ENCODE measurements at places on chromosomes 4 and X.

GRCh38 chr4:25098964-25099891 lies 61.0 kb downstream of the SEPSECS start:
- DNase-seq, result no peak

- DNase-seq, result no peak
These were observed 163.4 kb downstream of the AREG start for GRCh38 chr4:74608151-74608949.

GRCh38 chr4:173218411-173219125 lies 50.0 kb downstream of the GALNT7 start:
- no peak for DNase-seq

DNA sequence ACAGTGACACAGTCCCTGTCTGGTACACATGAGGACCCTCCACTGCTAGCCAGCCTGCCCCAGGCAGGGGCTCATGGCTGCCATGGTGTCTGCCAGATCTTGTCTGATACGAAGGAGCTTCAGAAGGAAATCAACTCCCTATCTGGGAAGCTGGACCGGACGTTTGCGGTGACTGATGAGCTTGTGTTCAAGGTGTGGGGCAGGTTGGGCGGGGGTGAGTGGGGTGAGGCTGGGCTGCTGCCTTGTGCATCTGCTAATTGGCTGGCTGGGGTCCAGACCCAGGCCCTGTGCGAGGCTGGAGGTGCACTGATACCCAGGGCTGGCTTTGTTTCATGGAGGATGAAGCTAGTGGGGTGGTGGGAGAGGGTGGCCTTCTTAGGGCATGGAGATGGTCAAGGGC lies 13.8 kb downstream of the CCDC22 start:
- DNase-seq, result no peak

- no peak for DNase-seq
These were observed 1054.2 kb downstream of the ARAP2 start for GRCh38 chr4:35189988-35190613.

- peak; percentile 19 for DNase-seq
These were observed 2.9 kb downstream of the EDA start for GRCh38 chrX:69618803-69619202.

DNA sequence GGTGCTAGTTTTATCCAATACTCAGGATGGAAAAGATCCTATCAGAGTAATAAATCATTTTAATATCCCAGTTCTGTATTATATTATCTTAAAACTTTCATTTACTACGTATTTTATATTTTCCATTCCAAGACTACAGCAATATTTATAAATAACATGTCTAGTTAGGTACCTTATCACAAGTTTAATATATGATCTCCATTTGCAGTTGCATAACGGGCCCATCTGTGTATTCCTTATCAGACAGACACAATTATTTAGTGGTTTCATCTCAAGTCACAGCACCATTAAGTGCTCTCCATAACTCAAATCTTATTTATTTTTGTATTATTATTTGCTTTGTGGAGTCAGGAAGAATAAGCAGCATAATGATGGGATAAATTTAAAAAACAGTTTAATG lies 333.9 kb downstream of the SH2D1A start:
- DNase-seq, result no peak

- no peak for DNase-seq
These were observed 3.1 kb upstream of the BCORL1 start for GRCh38 chrX:129979207-129979920.

GRCh38 chrX:153806999-153807575 lies 12.6 kb downstream of the SSR4 start:
- no peak for DNase-seq

DNA sequence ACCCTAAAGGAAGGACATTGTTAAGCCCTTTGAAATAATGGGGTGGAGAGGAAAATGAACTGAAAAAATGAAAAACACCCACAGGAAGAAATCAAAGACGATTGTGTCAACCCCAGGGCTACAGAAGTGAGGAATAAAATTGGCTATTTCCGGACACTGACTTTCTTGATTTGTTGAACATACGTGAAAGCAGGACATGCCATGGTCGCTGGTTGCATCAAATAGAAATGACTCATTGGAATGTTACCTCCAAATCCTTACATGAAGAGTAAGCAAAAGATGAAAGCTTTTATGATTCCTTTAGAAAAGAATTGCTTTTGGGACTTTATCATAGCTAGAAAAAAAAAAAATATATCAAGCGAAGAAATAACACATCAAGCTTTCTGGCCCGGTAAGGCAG lies 75.3 kb downstream of the DCUN1D4 start:
- no peak for DNase-seq

GRCh38 chr4:107619731-107620130 lies 100.3 kb downstream of the PAPSS1 start:
- no peak for DNase-seq

GRCh38 chrX:10314530-10315104 lies 157.8 kb downstream of the CLCN4 start:
- DNase-seq, result no peak

- no peak for DNase-seq
These were observed 56.5 kb downstream of the SNX25 start for GRCh38 chr4:185265942-185266341.

DNA sequence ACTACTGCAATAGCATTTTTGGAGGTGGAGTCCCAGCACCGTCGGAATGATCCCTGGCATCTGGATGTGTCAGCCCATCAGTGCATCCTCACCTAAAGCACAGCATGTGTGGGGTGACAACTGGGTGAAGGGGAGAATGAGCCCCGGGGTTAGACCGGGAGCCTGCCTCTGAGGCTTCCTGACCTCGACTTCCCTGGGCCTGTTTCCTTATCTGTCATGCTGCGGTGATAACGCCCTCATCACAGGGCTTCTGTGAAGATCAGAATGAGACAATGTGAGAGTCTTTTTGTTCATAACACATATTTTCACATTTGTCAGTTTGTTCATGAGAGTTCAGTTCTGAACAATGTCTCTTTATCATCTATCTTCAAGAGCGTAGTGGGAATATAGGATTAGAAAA lies 31.1 kb upstream of the PDLIM3 start:
- no peak for DNase-seq

GRCh38 chr4:100969925-100970324 lies 377.4 kb downstream of the PPP3CA start:
- DNase-seq, result no peak

GRCh38 chrX:127578395-127578794 lies 473.8 kb downstream of the ACTRT1 start:
- no peak for DNase-seq

DNA sequence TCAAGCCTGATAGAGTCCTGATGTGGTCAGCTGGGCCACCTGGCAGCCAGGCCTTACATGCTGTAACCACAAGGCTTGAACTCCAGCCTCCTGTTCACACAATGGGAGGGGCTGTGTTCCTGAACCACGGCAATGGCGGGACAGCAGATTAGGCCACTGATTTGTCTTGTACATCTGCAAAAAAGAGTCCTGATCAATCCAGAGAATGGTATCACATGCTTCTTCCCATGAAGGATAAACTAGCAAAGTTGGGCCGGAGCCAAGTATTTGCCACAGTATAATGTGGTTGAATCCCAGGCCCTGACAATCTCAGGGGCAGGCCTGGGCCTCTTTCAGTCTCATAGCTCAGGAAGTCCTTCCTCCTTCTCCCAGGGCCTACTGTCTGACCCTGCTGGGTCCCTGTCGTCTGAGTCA lies 2182.5 kb upstream of the AGA start:
- DNase-seq, result no peak

Measured in CD4-positive, alpha-beta T cell treated with Interleukin-10 for 1 hour (primary cell).